Stimulated activated CD4-positive, alpha-beta T cell treated with anti-CD3 and anti-CD28 coated beads, Interleukin-12 subunit alpha, Interleukin-12 subunit beta, amount 100 ng/mL, for 4 hours (primary cell): ENCODE measurements at places on chromosomes 2 and 18.

DNA sequence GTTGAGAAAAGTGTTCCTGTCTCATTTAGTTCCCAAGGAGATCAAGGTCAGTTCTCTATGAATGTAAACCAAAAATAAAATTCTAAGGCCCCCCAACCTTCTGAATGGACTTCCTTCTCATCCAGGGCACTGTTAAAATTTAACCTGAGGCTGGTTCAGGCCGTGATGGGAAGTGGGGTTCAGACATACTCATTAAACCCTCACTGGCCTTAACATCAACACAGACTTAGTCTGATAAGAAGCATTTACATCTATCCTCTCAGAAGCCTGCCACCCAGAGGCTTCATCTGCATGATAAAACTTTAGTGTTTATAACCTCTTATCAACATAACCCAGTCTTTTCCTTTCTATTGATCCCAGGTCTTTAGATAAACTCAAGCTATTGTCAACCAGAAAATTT is 22.4 kb downstream of the ITSN2 start:
- DNase-seq = no peak

- no peak for DNase-seq
These were observed 6.8 kb downstream of the HTR2B start for GRCh38 chr2:231117922-231118613.

DNA sequence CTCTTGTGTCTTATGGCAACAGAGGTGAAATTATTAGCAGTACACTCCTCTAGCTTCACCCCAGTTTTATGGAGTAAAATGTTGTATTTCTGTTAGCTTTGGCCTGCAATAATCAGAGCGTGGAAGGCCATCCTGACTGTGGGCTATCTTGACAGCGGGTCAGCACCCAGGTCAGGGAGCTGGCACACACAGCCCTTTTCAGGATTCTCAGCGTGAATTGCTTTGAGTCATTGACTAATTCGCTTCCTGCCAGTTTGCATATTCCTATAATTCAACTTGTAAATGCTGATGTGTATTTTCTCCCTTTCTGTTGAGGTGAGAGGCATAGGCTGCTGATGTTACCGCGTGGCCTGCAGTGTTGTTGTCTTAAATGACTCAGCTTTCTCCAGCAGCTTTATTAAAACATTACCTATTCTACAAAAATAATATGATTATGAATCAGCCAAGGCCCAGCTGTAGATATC is 109.6 kb upstream of the EML6 start:
- no peak for DNase-seq

DNA sequence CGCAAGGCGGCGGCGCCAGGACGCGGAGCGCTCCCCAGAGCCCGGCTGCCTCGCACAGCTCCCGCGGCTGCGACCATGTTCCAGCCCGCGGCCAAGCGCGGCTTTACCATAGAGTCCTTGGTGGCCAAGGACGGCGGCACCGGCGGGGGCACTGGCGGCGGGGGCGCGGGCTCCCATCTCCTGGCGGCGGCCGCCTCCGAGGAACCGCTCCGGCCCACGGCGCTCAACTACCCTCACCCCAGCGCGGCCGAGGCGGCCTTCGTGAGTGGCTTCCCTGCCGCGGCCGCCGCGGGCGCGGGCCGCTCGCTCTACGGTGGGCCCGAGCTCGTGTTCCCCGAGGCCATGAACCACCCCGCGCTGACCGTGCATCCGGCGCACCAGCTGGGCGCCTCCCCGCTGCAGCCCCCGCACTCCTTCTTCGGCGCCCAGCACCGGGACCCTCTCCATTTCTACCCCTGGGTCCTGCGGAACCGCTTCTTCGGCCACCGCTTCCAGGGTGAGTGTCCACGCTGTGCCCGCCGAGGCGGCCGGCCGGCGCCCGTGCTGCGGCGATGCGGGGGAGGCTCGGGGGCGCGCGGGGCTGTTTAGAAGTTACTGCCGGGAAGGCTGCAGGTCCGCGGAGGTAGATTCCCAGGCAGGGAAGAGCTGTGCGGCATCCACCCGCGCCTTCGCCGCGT is 696 bp downstream of the EMX1 start:
- DNase-seq = no peak

- no peak for DNase-seq
These were observed 216.2 kb downstream of the SETBP1 start for GRCh38 chr18:44896846-44897245.

DNA sequence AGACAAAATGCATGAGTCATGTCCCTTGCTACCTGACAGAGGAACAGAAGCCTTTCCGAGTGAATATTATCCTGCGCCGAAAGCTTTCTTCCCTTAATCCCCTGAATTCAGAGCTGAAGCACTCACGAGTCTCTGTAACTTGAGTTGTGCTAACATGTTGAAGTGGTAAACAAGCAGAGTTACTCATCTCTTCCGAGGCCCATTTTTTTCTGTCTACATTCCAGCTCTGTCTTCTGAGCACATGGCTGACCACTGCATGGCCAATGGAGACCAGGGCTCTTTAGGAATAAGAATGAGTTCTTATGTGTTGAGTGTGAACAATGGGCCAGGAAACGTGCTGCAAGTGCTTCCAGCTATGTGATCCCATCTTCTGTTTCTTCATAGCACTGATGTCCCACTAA is 73.1 kb upstream of the PID1 start:
- DNase-seq = no peak

- DNase-seq = no peak
These were observed 154.8 kb downstream of the MBP start for GRCh38 chr18:76977684-76978232.

GRCh38 chr2:29570539-29570938 is 350.8 kb downstream of the ALK start:
- DNase-seq = no peak

GRCh38 chr2:385061-385460 is 97.2 kb upstream of the ALKAL2 start:
- no peak for DNase-seq

DNA sequence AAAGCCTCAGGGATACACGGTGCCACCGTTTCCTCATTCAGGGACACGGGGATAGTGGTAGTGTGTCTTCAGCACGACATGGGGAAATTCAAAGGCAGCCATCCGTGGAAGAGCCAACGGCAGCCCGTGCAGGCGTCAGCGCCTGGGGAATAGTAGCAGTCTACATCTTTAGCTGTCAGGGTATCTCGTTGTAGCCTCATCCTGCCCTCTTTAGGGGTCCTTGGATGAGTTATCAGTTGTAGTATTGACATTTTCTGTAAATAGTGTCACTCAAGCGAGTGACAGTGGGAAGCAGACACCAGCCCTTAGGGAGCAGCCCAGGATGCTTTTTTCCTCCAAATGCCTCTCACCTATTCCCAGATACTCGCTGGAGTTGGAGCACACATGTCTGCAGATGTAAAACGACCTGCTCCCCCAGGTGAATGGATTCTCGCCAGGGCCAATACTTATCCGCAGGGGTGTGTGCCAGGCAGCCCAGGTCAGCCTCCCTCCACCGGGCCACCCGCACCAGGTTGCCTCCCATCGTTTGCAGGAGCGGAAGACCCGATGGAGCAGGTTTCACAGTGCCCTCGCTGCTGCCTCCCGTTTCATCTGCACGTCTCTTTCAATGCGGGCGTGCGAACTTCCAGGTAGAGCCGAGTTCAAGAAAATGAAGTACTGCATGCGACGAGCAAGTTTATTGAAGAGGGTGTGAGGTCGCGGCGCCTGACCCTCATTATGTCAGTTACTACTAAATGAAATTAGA is 41.0 kb downstream of the AGAP1 start:
- no peak for DNase-seq

GRCh38 chr18:28176948-28177827 is at the start of gene CDH2:
CDH2 (minus strand) TSS chr18:28177130; CDS start chr18:28177022, 108 bp downstream.
- DNase-seq = no peak

DNA sequence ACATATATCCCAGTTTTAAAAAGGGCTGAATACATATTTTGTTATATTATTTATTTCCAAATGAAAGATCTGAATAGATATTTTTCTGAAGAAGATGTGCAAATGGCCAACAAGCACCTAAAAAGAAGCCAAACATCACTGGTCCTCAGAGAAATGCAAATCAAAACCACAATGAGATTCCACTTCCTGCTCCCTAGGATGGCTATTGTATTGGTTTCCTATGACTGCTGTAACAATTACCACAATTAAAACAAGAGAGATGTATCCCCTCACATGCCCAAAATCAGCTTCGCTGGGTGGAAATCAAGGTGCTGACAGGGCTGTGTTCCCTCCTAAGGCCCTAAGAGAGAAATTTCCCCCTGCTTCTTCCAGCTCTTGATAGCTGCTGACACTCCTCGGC is 23.2 kb downstream of the ABCB11 start:
- no peak for DNase-seq

DNA sequence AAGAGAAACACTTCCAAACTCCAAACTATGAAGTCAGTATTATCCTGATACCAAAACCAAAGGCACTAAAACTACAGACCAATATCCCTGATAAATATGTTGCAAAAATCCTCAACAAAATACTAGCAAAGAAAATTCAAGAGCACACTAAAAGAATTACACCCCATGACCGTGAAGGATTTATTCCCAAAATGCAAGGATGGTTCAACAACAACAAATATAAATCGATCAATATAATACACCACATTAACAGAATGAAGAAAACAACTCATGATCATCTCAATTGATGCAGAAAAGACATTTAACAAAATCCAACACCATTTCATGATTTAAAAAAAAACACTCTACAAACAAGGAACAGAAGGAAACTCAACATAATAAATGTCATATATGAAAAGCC is 50.5 kb downstream of the IWS1 start:
- DNase-seq = no peak

DNA sequence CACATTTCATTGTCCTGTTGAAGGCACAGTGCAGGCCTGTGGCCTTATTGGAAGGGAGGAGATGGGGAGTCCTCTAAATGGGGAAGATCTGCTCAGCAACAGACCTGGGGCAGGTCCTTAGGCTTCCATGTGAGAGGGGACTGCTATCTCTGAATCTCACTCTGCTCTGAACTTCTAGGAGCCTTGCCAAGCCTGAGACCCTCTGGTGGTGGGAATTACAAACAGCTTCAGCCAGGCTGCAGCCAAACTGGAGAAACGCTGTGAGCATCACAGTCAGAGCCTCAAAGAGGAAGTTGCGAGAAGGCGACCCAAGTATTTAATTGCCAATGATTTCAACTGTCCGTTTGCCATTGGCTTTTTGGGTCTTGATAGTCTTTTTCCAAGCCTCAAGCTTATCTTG is 66.8 kb upstream of the MC2R start:
- no peak for DNase-seq

DNA sequence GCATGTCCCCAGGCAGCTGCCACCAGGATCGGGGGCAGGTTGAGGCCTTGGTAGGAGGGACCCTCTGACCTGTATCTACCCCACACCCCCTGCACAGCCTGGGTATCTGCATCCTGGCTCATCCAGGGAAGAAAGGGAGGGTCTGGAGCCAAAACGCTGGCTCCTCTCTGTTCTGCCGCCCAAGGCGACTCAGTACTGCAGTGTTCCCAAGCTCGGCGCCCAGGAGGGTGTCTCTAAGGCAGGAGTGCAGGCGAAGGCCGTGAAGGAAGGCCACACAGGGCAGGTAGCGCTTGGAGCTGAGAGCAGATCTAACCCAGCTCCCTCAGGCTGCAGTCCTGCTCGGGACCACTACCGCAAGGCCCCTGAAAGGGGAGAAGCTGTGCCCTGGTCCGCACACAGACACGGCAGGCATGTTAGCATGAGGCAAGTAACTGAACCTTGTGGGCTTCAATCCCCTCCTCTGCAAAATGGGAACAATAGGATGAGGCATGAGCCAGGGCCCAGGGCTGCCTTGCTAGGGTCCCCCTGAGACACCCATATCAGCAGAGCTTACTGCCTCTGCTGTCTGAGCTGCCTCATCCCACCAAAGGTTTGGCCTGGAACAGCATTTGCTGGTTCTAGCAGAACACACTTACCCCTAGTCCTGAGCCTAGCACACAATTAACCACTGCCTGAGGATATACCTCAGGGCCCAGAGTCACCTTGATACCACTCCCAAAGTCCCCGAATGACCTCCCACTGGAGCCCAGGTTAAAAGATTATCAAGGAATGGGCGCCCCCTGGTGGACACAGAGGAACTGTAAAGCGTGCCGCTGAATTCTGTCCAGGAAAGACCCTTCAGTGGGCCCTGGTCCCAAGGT is 6.5 kb downstream of the PTMA start:
- peak; percentile 83 for DNase-seq

DNA sequence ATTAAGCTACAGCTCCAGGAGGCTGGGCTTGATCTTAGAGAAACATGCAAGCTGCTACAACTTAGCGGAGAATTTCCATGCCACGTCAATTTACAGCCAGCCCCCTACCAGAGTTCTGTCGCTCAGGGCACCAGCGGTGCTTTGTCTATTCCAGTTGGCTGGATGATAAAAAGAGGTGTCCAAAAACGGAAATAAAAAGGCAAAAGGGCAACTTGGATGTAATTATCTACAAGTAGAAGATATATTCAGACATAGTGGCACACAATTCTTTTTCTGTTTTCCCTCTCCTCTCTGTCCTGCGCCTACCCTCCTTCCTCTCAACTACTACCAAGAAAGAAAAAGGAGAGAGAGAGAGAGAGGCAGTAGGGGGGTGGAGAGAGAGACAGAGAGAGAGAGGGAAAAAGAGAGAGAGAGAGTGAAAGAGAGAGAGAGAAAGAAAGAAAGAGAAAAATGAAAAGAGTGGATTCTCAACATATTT is 363 bp upstream of the RFTN2 start:
- no peak for DNase-seq

DNA sequence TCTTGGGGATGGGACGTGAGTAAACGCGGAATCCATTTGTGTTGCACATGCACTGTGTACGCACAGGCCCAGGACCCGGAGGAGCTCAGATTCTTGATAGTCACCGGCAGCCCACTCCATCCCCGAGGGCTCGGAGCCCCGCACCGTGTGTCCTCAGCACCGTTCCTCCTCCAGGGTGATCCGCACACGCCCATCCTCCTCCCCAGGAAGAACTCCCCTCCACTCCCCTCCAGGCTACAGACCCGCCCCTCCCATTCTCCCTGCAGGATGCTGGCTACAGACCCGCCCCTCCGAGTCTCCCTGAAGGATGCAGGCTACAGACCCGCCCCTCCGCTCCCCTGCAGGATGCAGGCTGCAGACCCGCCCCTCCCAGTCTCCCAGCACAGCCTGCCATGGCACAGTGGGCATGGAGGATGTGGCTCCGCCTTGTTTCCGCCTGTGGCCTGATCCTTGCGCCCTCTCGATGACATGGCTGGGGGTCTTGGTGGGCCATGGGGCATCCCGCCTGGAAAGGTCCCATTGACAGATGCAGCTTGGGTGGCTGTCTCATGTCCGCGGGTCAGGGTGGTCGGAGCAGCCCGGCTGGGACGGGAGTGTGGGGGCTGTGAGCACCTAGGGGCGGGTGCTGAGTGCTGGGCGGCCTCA is 14.1 kb downstream of the CTDP1 start:
- no peak for DNase-seq

DNA sequence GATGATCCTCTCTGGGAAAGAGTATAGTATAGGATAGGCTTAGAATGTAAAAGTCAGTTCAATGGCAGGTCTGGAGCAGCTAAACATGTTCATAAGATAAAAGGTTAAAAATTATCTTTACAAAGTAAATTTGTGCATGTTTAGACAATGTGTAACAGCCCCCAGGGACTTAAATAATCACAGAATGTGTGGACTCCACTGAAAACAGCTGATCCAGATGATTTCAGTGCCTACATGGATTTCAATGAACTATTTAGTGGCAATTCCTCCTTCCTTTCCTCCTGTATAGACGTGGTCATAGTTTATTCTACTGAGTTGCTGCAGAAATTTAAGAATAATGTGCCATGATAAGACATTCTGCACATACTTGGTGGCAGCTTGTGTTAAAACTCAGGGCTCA is 42.9 kb downstream of the ARHGEF33 start:
- DNase-seq = no peak
